ENCODE measurements at places on chromosomes 4 and X.

- DNase-seq = no peak
These were observed 7.6 kb upstream of the SYTL5 start for GRCh38 chrX:37998586-37999262.

- no peak for DNase-seq
These were observed 8.7 kb downstream of the EGF start for GRCh38 chr4:109921384-109921808.

GRCh38 chr4:25654971-25655963 lies at the start of gene SLC34A2:
Gene SLC34A2, plus strand, starts transcription at chr4:25655851. Its CDS starts 6,650 bp downstream, at chr4:25662501.
- DNase-seq = no peak

- DNase-seq = no peak
These were observed 136.2 kb upstream of the MED14 start for GRCh38 chrX:40871385-40872082.

DNA sequence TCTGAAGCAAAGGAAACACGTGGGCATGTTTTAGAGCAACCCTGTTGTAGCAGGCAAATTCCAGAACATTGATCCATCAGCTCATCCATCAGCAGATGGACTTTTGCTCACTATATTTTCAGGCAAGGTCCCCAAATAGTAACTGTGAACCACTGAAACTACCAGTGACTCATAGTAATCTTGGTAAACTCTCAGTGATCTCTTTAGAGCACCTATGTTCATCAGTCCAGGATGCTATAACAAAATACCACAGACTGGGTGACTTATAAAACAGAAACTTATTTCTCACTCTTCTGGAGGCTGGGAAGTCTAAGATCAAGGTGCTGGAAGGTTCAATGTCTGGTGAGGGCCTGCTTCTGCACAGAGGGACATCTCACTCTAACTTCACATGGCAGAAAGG lies 28.9 kb upstream of the BTC start:
- no peak for DNase-seq

- DNase-seq = peak; percentile 47
These were observed 144.9 kb downstream of the POLA1 start for GRCh38 chrX:24838629-24839028.

GRCh38 chr4:117588771-117589170 lies 445.5 kb upstream of the NDST3 start:
- no peak for DNase-seq
